Endodermal cell (in vitro differentiated cells): ENCODE measurements at places on chromosomes 12 and 14.
A peak's percentile ranks its signal among the peaks of the same experiment; 100 is the strongest.

DNA sequence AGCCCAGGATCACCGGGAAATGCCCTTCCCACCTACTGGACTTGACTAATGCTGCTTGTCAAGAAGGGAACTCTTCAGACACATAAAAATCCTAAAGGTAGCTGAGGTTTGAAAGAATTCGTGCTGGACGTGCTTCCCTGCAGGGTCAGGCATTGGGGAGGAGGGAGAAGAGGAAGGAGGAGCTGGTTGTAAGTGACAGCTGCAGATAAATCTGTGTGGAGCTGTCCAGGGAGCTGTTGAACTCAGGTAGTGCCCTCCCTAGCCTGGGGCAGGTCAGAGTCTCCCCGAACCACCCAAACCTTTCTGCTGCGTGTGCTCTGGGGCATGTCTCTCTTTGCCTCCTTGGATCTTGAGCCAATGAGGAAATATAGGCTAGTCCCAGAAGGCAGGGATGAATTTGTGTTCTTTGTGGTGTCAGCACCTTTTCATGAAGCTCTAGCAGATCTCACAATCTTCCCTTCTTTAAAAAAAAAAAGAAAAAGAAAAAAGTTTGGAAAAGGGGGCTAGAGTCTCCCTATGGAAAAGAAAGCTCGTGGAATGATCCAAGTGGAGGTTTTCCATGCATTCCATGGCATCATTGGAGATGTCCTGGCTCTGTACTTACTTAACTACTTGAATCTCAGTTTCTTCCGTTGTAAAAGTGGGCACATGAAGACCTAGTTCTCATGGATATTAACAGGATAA lies 23.6 kb upstream of the FOS start:
- DNase-seq, result no peak

GRCh38 chr12:8870586-8870985 lies 43.7 kb upstream of the PHC1 start:
- no peak for DNase-seq

GRCh38 chr14:104678346-104678745 lies 11.1 kb upstream of the INF2 start:
- peak; percentile 79 for DNase-seq

GRCh38 chr12:110916295-110916875 lies 4.0 kb downstream of the MYL2 start:
- no peak for DNase-seq

DNA sequence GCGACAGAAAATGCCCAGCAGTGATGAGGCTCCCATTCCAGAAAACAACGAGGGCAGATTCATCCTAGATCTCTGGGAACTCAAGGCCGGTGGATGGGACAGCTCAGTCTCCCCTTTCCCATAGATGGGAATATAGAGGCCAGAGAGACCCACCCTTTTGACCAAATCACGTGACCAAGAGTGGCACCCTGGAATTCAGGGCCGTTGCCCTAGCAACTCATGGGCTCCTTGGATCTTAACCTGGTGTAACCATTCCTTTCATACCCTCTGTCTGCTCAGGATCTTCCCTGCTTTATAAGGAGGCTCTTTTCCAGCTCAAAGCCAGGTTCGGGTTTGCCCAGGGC lies 8.4 kb upstream of the LRTM2 start:
- DNase-seq, result no peak

- DNase-seq, result no peak
These were observed 70.9 kb upstream of the SLC38A4 start for GRCh38 chr12:46896680-46897079.

- no peak for DNase-seq
These were observed 298.5 kb downstream of the ERC1 start for GRCh38 chr12:1289371-1290155.
